MCF 10A (cell line): ENCODE measurements at places on chromosomes 16 and 17. TPM values are rescaled to one million over a fixed set of nuclear protein-coding genes. Genes with fewer than 3 reads are reported as not detected.
A peak's percentile ranks its signal among the peaks of the same experiment; 100 is the strongest.

Gene CNTD1
- not detected in 2 replicates for total RNA-seq

Gene TMEM107
- total RNA-seq = 7.6 and 8.4 TPM in 2 replicates

Gene CAVIN1
- total RNA-seq = 137 and 143 TPM in 2 replicates

Gene PDILT
- not detected in 2 replicates for total RNA-seq

Gene CNGB1
- total RNA-seq = 0.17 TPM in 1 of 2 replicates, not detected in the other

Gene CES1
- not detected in 2 replicates for total RNA-seq

DNA sequence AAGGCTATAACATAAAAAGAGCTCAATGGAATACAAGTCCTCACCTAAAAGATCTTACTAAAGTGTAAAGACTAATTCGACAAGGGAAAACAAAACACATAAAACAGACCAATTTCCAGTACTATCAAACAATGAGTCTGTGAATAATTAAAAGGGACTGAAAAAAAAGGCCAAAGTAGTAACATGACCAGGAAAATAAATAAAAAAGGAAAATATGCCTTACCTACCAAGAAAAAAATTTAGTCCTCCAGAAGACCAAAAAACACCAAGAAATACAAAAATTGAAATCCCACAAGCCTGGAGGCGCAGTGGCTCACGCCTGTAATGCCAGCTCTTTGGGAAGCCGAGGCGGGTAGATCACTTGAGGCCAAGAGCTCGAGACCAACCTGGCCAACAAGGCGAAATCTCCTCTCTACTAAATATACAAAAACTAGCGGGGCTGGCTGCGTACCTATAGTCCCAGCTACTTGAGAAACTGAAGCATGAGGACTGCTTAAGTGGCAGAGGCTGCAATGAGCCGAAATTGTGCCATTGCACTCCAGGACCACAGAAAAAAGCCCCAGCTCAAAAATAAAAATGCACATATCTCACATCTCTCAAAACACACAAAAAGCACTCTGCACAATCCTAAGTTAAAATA is 60.8 kb downstream of the TEX14 start:
- no peak overlapping the region for H3K27ac ChIP-seq
- H3K4me1 ChIP-seq = peaks cover 6% of the 10 kb centered on the region
- no peak overlapping the region for H3K4me3 ChIP-seq
- no peaks in the 10 kb centered on the region for H3K27me3 ChIP-seq
- DNase-seq = no peak

GRCh38 chr16:13896543-13897182 is 23.3 kb upstream of the ERCC4 start:
- no peaks in the 10 kb centered on the region for H3K36me3 ChIP-seq
- H3K4me3 ChIP-seq = no peak overlapping the region
- H3K27ac ChIP-seq = no peak overlapping the region

DNA sequence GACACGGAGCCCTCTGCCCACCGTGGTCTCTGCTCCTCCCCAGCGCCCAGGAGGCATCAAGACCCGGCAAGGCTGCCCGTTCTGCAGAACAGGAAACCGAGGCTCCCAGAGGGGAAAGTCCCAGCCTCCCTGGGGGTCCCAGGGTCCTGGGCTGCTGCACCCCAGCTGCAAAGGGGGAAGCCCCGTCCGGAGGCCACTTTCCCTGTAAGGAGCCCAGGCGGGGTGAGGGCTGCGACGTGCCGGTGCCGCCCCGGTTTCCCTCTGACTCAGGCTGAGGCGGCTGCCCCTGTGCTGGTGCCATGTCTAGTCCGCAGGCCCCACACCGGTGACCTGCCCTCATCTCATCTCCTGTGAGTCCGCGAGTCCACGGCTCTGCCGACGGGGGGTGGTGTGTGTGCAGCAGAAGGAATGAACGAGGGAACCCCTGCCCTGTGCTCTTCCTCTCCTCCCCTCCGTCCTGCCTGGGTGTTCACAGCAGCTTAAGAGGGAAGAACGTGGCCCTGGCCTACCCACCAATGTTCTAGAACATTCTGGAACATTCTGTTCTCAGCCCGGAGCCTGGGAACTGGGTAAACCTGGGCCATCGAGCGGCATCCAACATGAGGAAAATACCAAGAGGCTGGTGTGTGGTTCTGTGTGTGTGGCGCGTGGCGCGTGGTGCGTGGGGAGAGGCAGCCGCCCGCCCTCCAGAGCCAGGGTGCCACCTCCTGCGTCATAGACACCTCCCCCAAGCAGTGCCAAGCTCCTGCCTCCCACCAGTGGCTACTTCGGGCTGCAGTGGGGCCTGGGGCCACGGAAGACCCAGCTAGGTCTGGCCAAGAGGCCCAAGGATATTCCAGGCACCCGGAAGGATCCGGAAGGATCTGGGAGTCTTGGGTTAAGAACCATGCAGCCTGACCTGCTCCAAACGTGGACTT is 7.0 kb upstream of the CBFA2T3 start:
- peaks cover 41% of the 10 kb centered on the region for H3K27me3 ChIP-seq
- peaks cover 5% of the 10 kb centered on the region for H3K4me1 ChIP-seq
- no peak overlapping the region for H3K27ac ChIP-seq
- no peak overlapping the region for H3K4me3 ChIP-seq

DNA sequence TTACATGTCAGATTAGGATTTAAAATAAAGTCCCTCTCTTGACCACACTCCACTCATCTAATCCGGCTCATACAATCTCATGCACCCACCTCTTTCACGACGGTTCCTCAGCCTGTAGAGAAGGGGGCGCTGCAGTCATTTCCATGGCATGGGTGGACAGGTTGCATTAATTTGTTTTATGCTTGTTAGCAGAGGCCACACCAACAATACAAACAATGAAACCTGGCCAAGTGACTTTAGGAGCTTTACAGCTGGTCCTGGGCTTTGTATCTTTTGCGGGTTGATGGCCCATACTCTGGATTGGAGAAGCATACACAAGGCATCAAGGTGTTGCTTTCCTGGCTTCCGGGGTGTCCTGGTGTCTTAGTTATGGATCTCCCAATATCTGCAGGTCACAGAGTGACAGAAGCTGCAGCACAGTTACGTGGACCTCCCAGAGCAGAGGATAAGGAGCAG is 9.7 kb upstream of the SNF8 start:
- no peak overlapping the region for H3K27ac ChIP-seq
- DNase-seq = peak; percentile 64
- no peaks in the 10 kb centered on the region for H3K4me1 ChIP-seq
- H3K4me3 ChIP-seq = no peak overlapping the region
- no peaks in the 10 kb centered on the region for H3K36me3 ChIP-seq

DNA sequence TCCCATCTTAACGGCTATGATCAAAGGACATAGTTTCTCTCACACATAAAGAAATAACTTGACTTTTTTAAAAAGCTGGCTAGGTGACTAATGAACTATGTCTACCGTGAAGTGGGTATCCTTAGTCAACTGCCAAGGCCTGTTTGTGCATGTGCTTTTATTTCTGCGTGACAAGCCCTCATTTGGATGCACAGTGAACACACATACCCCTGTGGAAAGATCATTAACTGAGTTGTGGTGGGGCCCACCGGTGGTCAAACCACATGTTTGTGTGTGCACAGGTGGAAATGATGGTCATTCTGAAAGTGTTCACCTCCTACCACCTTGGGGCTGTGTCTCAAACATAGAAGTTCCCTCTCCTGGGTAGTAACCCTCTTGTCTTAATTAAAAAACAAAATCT is 256.1 kb upstream of the SALL1 start:
- no peaks in the 10 kb centered on the region for H3K36me3 ChIP-seq
- peaks cover 59% of the 10 kb centered on the region for H3K4me1 ChIP-seq
- no peaks in the 10 kb centered on the region for H3K27me3 ChIP-seq
- no peak for DNase-seq

GRCh38 chr17:36791150-36791941 is 145.9 kb upstream of the LHX1 start:
- H3K36me3 ChIP-seq = no peaks in the 10 kb centered on the region
- no peak for DNase-seq
- no peak overlapping the region for H3K4me3 ChIP-seq

GRCh38 chr17:82177761-82178498 is 34.7 kb downstream of the CCDC57 start:
- H3K4me3 ChIP-seq = no peak overlapping the region
- H3K36me3 ChIP-seq = peaks cover 34% of the 10 kb centered on the region
- H3K27me3 ChIP-seq = no peaks in the 10 kb centered on the region
- DNase-seq = no peak
- no peak overlapping the region for H3K27ac ChIP-seq
- H3K4me1 ChIP-seq = no peaks in the 10 kb centered on the region

DNA sequence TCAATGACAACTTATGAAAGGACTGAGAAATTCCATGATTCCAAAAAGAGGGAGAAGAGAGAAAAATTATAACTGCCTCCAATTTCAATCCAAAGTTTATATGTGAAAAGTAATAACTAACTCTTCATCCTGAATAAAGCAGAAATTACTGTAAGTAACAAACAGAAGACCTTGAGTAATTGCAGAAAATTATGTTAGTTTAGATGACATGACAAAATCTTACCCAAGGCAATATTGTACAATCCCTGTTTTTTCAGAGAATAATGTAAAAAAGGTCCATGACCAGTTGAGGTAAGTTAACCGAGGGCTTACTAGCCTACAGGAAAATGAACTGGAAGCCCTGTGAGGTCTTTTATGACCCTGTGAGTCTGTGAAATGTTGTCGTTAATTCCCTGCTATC is 949.5 kb upstream of the SOX9 start:
- DNase-seq = no peak
- H3K4me1 ChIP-seq = no peaks in the 10 kb centered on the region
- H3K36me3 ChIP-seq = no peaks in the 10 kb centered on the region
- H3K27ac ChIP-seq = no peak overlapping the region
- no peaks in the 10 kb centered on the region for H3K27me3 ChIP-seq

GRCh38 chr17:14118951-14119350 is 49.6 kb downstream of the COX10 start:
- peaks cover 16% of the 10 kb centered on the region for H3K4me1 ChIP-seq
- no peak overlapping the region for H3K4me3 ChIP-seq
- no peak for DNase-seq

- no peaks in the 10 kb centered on the region for H3K27me3 ChIP-seq
- no peak for DNase-seq
- no peak overlapping the region for H3K27ac ChIP-seq
- no peaks in the 10 kb centered on the region for H3K4me1 ChIP-seq
Measured at GRCh38 chr16:59432896-59433295, 698.8 kb upstream of the GOT2 start.

GRCh38 chr16:27238016-27238587 is 30.5 kb downstream of the NSMCE1 start:
- H3K27ac ChIP-seq = peak overlapping the region; percentile 5
- no peak for DNase-seq
- no peaks in the 10 kb centered on the region for H3K27me3 ChIP-seq
- H3K4me1 ChIP-seq = peaks cover 23% of the 10 kb centered on the region
- H3K4me3 ChIP-seq = no peak overlapping the region

- no peak for DNase-seq
- H3K36me3 ChIP-seq = peaks cover 5% of the 10 kb centered on the region
- H3K4me3 ChIP-seq = no peak overlapping the region
- H3K27me3 ChIP-seq = no peaks in the 10 kb centered on the region
Measured at GRCh38 chr17:54662978-54663876, 237.4 kb upstream of the TOM1L1 start.

GRCh38 chr17:49548051-49548505 is 27.6 kb upstream of the NXPH3 start:
- no peaks in the 10 kb centered on the region for H3K36me3 ChIP-seq
- H3K27ac ChIP-seq = no peak overlapping the region
- no peak for DNase-seq
- no peaks in the 10 kb centered on the region for H3K27me3 ChIP-seq

- H3K36me3 ChIP-seq = peaks cover 45% of the 10 kb centered on the region
- H3K4me1 ChIP-seq = no peaks in the 10 kb centered on the region
Measured at GRCh38 chr17:28610376-28610775, 3.6 kb downstream of the RSKR start.

GRCh38 chr16:54277845-54278703 is 8.5 kb downstream of the IRX3 start:
- H3K36me3 ChIP-seq = peaks cover 32% of the 10 kb centered on the region
- H3K4me3 ChIP-seq = no peak overlapping the region
- DNase-seq = no peak
- H3K27ac ChIP-seq = no peak overlapping the region
- no peaks in the 10 kb centered on the region for H3K27me3 ChIP-seq

DNA sequence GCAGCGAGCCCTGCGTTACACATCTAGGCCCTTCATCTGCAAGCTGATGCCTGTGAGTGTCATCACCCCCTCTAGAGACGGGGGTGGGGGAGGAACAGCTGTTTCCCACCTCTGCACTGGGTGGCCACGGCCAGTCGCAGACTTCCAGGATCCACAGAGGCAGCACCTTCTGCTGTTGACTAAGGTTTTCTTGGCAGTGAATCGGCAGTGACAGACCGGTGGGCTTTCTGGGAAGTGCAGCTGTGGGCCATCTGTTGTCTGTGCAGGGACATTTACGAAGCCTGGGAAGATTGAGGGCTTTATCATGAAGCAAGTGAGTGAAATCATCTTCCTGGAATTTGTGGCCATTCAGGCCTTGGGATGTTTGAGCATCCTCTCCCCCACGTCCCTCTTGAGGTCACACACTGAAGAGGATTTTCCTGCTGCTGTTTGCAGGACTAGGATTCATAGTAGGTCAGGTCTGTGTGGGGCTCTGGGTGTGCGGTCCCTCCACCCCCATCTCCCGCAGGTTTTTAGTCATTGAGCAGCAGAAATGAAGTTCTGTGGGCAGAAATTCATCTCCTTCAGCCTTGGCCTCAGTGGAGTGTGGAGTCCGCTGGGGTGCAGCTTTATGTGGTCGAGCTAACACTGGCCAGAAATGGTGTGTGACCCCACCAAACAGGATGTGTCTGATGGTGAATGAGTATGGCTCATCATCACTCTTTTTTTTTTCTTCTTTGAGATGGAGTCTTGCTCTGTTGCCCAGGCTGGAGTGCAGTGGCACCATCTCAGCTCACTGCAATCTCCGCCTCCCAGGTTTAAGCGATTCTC is 12.0 kb downstream of the PGS1 start:
- peak; percentile 36 for DNase-seq
- H3K4me1 ChIP-seq = peaks cover 20% of the 10 kb centered on the region
- H3K27me3 ChIP-seq = no peaks in the 10 kb centered on the region
- no peak overlapping the region for H3K27ac ChIP-seq
- peaks cover 24% of the 10 kb centered on the region for H3K36me3 ChIP-seq
- no peak overlapping the region for H3K4me3 ChIP-seq

- no peak for DNase-seq
- H3K4me3 ChIP-seq = no peak overlapping the region
- H3K27me3 ChIP-seq = peaks cover 2% of the 10 kb centered on the region
- H3K36me3 ChIP-seq = no peaks in the 10 kb centered on the region
Measured at GRCh38 chr17:55334285-55334684, 69.5 kb downstream of the HLF start.
